ENCODE measurements at places on chromosomes 4 and X.

DNA sequence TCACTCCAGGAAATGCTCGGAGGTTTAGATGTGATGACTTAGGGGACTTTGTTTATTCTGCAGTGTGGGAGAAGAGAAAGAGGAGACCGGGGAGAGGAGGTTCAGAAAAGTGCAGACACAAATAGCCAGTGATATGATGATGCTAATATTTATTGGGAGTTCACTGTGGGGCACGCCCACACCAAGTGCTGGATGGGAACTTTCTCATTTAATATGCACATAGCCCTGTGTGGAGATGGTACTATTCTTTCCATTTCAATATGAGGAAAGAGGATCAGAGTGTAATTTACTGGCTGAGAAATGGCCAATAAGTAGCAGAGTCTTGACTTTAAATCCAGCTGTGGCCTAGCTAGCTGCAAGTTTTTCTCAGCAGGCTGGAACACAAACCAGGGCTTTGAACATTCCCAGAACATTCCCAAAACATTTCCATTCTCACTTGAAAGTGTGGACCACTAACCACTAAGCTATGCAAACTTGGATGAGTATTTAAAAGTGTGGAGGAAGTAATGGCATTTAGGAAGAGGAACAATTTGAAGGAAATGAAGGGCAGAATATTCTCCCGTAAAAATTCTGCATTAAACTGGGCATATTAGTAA is 231.7 kb downstream of the HS3ST1 start:
- no peak for DNase-seq

- DNase-seq, result no peak
Measured at GRCh38 chr4:165190591-165191347, 16.6 kb upstream of the KLHL2 start.

GRCh38 chrX:40145923-40146261 is 48.1 kb upstream of the BCOR start:
- DNase-seq, result no peak

GRCh38 chr4:76950052-76950955 is 752 bp downstream of the SEPTIN11 start:
- DNase-seq, result peak; percentile 25

- no peak for DNase-seq
Measured at GRCh38 chr4:145346081-145346480, 135.6 kb upstream of the SMAD1 start.

All from CD4-positive, alpha-beta T cell (primary cell).